ENCODE measurements at places on chromosomes 7 and 10.

DNA sequence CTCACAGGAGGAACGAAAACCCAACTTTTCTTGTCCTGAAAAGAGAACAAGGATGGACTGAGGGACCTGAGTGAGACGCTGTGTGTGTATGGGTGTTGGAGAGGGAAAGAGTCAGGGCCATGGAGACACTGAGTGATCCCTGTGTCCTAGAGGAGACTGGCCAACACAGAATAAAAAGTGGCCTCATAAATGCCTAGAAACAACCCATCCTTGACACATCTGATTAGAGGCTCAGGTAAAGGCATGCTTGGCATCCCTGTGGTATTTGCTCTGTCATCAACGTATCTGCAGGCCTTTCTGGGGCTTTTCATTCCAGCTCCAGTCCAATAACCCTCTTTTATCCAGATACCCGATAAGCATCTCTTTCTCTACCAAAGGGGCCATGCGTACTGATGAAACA, 86.3 kb downstream of the FGFR2 start:
- H3K36me3 ChIP-seq = no peaks in the 10 kb centered on the region
- no peak overlapping the region for H3K27ac ChIP-seq
- peaks cover 1% of the 10 kb centered on the region for H3K27me3 ChIP-seq
- H3K4me3 ChIP-seq = no peak overlapping the region
- no peak for DNase-seq
- peaks cover 24% of the 10 kb centered on the region for H3K4me1 ChIP-seq

GRCh38 chr10:6953271-6953801, 373.3 kb upstream of the PRKCQ start:
- H3K4me3 ChIP-seq = no peak overlapping the region
- H3K27ac ChIP-seq = no peak overlapping the region
- no peaks in the 10 kb centered on the region for H3K36me3 ChIP-seq
- no peaks in the 10 kb centered on the region for H3K27me3 ChIP-seq
- peaks cover 12% of the 10 kb centered on the region for H3K4me1 ChIP-seq

DNA sequence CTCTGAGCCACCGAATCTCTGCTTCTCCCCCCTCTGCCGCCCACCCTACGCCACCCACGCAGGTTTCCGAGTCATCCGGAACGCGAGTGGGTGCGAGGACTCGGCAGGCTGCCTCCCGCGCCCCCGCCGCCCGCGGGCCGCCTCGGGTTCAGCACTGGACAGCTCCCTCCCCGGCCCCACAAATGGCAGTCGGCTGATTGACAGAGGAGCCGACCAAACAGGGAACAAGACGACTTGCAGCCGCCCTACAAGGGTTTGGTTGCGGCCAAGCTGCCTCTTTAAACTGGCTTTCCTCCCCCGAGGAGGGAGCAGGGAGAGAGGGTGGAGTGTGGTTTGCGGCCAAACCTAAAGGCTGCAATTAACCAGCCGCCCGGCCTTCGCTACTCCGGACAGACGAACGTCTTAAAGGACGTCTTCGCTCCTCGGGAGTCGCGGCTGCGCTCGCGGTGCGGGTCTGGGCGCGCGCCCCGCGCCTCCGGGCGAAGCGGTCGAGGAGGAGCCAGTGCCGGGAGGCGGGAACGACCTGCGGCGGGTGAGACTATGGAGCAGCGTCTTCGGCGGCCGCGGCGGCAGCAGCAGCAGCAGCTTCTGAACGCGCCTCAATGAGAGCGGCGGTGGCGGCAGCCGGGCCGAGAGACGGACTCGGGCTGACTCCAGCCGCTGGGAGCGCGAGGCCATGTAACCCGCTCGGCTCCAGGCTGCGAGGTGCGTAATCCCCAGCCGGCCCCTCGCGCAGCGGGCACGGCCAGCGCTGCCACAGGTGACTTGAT, at the start of gene GPR158:
GPR158 (plus strand) TSS at position 541 of the 770 bp plus-strand sequence. CDS start 420 bp downstream, outside the sequence.
- no peaks in the 10 kb centered on the region for H3K36me3 ChIP-seq
- peak within 1 kb of the TSS; percentile 83 for H3K4me3 ChIP-seq
- peak; percentile 94 for DNase-seq
- peak within 1 kb of the TSS; percentile 34 for H3K27ac ChIP-seq

DNA sequence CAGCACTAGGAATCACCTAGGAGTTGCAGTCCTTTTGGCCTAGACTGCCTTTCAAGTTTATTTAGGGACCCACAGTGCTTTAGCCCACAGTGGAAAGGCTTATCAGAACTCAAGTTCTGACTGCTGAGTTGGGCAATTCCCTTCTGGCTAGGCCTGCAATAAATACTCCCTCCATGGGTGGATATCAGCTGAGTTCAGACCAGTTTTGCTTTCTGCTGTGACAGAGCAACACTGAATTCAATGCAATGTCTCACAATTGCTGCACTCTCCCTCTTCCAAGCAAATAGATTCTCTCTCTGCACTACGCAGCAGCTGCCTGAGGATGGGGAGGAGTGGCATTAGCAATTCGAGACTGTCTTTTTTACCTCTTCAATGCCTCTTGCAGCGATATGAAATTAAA, 1153.3 kb downstream of the SORCS1 start:
- no peak overlapping the region for H3K27ac ChIP-seq
- no peaks in the 10 kb centered on the region for H3K27me3 ChIP-seq
- no peaks in the 10 kb centered on the region for H3K36me3 ChIP-seq
- no peak for DNase-seq
- no peaks in the 10 kb centered on the region for H3K4me1 ChIP-seq
- no peak overlapping the region for H3K4me3 ChIP-seq

GRCh38 chr7:17392846-17393245, 94.4 kb downstream of the AHR start:
- peaks cover 4% of the 10 kb centered on the region for H3K36me3 ChIP-seq
- H3K27me3 ChIP-seq = no peaks in the 10 kb centered on the region
- no peak overlapping the region for H3K4me3 ChIP-seq
- DNase-seq = no peak
- H3K4me1 ChIP-seq = peaks cover 41% of the 10 kb centered on the region
- peak overlapping the region; percentile 5 for H3K27ac ChIP-seq
